Stimulated activated CD4-positive, alpha-beta T cell treated with anti-CD3 and anti-CD28 coated beads, Interleukin-4, amount 100 ng/mL, for 4 hours (primary cell): ENCODE measurements at places on chromosomes 13 and 19.
A peak's percentile ranks its signal among the peaks of the same experiment; 100 is the strongest.

DNA sequence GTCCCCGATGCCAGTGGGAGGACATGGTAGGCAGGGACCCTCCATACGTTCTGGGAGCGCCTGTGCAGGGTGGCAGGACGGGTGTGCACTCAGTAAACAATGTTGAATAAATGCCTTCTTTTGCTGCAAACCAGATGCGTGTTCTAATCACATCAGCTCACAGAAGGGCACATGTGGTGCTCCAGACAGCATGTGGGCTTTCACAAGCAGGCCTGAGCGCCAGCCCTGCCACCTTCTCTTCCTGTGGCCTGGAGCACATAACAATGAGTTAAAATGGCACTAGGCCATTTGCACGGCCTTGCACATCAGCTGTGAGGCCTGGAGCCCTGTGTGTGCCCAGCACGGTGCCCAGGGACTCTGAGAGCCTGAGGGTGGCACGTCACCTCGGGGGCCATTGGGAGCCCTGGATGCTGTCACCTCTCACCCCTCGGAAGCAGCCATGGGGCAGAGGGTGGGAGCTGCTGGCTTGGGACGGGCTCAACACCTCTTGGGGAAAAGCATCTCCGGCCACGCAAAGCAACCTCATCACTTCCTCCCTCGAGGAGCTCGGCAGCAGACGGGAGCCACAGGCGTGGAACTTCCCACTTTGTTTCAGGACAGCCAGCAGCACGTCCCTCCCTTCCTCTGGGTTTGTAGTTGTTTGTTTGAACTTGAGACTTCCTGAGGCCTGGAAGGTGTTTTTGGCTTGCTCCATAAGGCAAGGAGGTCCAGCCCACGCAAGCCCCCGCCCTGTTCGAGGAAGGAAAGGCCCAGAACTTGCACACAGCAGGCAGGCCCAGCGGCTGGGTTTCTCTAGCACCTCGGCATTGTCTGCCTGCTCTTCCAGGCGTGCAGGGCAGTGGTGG lies 9.8 kb downstream of the MCF2L start:
- no peak for DNase-seq

DNA sequence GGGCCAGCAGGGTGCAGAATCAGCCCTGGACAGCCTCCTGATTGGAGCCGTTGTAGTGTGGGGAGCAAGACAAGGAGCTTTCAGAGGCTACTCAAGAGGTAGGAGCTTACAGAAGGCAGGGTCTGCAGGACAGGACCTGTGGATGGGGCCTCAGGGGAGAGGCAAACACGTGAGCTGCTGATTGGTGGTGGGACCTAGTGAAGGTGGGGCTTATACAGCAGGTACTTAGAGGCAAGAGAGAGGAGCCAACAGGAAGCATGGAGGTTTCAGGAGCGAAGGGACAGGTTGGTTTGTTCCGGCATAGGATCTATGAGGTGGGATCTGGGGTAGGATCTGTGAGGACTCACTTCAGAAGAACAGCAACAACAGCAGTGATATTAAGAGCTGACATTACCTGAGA lies 32.4 kb downstream of the ZSWIM4 start:
- DNase-seq = no peak

DNA sequence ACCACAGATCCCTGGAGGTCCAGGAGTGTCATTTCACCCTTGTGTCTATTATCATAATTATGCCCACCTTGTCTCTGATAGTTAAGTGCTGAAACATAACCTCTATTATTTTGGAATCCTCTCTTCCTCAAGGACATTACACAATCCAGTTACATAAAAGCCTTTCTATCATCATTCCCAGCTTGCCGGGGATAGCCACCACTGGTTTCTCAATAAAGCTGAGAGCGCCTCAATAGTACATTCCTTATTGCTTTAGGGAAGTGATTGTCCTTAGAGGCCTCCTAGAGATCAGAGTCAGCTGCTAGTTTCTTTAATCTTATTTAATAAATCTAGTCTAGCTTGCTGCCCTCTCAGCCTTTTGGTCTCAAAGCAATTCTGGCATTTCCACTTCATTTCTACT lies 490.0 kb upstream of the ATXN8OS start:
- DNase-seq = no peak

GRCh38 chr13:45621950-45622349 lies 6.4 kb upstream of the ERICH6B start:
- DNase-seq = no peak

GRCh38 chr19:41234512-41235168 lies 15.6 kb downstream of the AXL start:
- no peak for DNase-seq

DNA sequence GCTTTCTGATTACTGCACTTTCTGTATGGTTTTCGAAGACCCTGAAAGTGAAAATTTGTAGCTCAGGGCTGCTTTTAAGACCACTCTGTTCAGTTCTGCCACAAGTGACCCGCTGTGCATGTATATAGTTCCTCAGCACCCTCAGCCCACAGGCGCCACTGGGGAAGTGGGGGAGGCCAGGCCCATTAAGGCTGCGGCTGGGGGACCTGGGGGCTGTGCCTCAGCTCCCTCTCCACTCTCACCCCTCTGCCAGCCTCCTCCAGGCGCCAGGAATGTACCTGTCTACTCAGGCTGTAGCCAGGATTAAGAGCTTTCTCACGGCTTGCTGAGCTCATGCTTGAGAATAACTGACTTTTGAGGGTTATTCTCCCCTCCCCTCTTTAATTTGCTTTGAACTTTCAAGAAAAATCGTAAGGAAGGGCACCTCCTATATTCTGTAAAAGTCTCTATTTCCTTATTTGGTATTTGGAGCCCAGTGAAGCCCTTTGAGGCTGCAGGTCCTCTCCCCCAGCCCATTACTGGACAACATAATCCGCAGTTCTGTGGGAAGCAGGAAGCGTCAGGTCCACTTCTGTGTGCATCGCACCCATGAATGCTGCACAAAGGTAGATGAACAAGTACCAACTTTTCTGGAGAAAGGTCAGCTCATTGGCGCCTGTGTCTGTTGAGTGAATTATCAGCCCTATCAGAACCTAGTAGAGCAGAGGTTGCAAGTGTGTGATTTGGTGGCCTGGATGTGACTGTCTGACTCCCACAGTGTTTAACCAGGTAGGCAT lies 29.6 kb downstream of the GJA3 start:
- DNase-seq = no peak

DNA sequence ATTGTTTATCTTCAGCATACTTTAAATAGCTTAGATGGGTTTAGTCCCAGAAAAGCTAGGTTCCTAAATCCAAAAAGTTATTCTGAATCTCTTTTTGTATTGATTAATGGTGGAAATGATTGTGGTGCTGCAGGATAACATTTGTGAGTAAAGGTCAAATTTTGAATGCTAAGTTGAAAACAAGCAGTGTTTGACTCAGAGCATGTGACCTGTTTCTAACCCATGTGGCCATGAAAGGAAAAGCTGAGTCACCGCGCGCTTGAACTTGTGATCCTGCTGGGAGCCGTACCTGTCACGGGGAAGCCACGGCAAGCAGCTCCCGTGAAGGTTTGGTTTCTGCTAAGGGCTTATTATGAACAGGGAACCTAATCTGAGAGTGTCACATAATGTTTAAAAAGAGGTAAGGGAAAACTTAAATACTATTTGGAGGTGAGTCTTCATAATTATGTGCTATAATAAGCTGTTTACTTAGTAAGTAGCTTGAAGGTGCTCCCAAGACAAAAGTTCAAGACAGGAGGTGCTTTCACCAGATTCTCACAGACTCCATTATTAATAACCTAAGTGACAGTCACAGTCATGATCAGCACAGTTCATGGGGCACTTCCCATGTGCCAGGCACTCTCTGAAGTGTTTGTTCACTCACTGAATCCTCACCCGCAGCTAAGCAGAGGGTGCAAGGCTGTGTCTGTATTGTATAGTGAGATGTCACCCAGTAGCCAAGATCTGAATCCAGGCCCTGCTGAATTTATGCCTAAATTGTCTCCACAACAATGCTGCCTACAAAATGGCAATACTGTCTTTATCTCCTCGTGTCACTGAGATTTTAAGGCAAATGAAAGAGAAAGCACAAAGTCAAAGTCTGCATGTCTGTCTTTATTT lies 286.5 kb downstream of the MYO16 start:
- peak; percentile 66 for DNase-seq

GRCh38 chr13:44276061-44276460 lies 97.6 kb upstream of the SERP2 start:
- no peak for DNase-seq

GRCh38 chr13:48976576-48977285 lies 1.0 kb downstream of the FNDC3A start:
- DNase-seq = no peak

DNA sequence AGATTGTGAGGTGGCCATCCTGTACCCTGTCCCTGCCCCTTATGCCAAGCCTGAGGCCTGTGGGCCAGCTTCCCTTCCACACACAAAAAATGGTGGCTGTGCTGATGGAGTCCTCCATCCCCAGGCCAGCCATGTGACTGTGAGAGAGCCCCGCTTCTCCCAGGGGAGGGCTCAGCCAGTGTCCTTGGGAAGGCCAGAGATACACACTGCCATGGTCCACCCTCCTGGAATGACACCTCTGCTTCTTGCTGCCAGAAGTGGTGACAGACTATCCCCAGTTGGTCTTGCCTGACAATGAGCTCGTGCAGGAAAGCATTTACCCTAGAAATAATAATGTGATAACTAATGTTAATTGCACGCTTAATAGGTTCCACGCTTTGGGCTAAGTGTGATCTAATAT lies 38.0 kb downstream of the FAM124A start:
- no peak for DNase-seq

GRCh38 chr13:99264051-99264450 lies 5.9 kb upstream of the GPR18 start:
- no peak for DNase-seq

- DNase-seq = no peak
These were observed 200.3 kb downstream of the LMO7 start for GRCh38 chr13:75836441-75836840.

DNA sequence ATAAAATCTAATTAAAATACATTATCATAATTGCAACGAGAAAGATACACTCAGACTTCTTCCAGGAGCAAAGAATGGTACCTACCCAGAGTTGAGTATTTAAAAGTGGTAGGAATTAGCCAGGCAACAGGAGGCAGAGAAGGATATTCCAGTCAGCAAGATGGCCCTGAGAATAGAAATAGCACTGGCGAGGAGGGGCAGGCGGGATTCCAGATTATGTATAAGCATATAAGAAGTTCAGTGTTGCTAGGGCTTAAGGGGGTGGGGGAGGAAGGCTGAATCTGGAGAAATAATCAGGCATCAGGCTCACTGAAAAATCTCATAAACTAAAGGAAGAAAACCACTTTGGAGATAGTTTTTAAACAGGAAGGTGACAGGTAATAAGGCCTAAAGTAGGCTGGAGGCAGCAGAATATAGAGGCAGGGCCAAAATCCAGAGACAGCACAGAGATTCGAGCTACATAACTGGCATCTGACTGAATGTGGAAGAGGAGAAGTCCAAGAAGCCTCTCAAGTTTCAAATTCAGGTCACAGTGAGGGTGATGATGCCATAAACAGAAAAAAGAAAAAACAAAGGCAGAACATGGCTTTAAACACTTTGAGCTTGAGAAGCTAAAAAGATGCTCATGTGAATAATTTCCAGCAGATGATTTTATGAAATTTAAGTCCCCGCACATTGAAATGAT lies 7.5 kb downstream of the KPNA3 start:
- DNase-seq = no peak

DNA sequence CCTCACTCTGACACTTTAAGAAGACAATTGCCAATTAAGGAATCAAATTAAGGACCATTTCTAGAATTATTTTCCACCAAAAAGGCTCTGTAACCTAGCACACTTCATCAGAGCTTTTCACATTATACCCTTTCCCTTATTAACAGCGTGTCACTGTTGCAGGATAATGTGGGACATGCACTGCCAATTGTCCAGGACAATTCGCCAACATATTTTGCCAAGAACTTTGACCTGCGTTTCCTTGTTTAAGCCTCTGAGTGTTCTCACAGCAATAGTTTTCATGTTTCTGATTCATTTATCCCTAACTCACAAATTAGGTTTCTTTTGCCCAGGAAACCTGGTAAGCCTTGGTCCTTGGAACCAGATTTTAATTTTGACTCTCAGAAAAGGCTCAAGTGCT lies 13.3 kb downstream of the COL4A1 start:
- no peak for DNase-seq

GRCh38 chr19:21430675-21431074 lies 33.7 kb downstream of the ZNF493 start:
- DNase-seq = no peak

DNA sequence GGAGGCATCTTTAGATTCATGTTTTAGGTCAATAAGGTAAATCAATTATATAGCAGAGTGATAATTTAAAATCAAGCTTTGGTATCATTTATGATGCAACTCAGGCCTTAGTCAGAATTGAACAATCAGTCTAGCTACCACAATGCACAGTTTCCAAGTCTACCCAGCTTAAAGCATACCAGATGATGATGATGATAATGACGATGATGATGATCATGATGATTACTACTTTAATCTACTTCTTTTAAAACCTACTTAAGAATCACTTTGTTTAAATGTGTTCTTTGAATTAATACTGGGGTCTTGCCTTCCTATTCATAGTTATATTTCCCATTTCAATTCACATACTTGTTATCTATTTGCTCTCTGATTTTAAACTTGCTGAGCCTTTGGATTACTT lies 1872.7 kb downstream of the OLFM4 start:
- no peak for DNase-seq
